Activated CD4-positive, alpha-beta T cell treated with anti-CD3 and anti-CD28 coated beads, Interleukin-10, Interleukin-2, amounts not matched to agents 100 ng/mL and 50 ng/mL, durations not matched to agents 16 hours and 8 hours (primary cell): ENCODE measurements at places on chromosomes 16 and 17.

DNA sequence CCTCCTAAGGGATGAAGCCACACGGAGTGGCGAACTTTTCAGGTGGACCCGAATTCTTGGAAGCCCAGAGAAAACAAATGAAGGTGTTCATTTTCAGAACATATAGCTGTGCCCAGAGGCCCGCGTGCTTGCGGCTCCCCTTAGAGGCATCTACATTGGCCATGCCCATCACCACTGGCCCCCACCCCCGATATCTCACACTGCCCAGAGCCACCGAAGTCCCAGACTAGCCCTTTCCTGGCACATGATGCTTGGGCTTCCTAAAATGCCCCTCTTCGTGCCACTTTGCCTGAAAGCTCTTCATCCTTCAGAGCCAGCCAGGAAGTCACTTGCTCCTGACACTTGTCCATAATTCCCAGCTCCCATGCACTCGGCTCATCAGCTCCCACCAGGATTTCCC, 2.1 kb upstream of the HEXIM1 start:
- DNase-seq: no peak

- no peak for DNase-seq
Measured at GRCh38 chr17:81067391-81067811, 32.5 kb downstream of the BAIAP2 start.

GRCh38 chr17:75834928-75835653, 9.1 kb downstream of the UNC13D start:
- no peak for DNase-seq

- DNase-seq: no peak
Measured at GRCh38 chr16:70638814-70639792, 7.3 kb upstream of the IL34 start.

GRCh38 chr17:49513044-49513395, 17.9 kb downstream of the NGFR start:
- no peak for DNase-seq

DNA sequence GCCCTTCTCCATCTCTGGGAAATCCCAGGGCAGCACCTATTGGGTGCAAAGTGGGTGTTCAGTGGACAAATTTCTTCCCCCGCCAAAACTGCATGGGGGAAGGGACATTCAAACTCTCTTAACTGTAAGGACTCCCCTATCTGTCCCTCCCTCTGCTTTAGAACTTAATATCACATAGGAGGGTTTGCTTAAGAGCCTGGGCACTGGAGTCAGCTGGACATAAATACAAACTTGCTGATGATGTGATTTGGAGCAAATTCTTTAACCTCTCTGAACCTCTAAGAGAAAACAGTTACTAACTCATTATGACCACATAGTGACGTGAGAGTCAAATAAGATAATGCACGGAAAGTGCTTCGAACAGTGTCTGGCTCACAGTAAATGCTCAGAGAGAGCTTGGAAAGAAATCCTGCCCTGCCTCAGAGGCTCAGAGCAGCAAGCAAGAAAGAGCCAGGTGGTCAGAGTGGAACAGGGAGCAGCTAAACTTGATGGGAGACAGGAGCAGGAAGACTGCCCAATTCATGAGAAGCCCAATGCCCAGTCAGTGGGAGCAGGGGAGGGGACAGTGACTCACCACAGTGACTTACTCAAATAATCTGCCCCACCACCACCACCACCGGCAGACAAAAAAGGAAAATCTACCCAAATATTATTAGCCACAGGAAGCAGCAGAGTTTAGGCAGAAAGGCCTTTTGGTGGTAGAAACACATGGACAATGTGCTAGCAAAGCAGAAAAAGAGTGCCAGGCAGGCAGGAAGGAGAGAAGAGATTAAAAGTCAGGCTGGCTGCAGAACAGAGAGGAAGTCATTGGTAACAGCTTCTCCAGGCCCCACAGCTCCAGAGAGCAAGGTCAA, 23.9 kb upstream of the CCL1 start:
- DNase-seq: peak; percentile 54

GRCh38 chr17:29620271-29620670, 2.4 kb downstream of the CORO6 start:
- no peak for DNase-seq

DNA sequence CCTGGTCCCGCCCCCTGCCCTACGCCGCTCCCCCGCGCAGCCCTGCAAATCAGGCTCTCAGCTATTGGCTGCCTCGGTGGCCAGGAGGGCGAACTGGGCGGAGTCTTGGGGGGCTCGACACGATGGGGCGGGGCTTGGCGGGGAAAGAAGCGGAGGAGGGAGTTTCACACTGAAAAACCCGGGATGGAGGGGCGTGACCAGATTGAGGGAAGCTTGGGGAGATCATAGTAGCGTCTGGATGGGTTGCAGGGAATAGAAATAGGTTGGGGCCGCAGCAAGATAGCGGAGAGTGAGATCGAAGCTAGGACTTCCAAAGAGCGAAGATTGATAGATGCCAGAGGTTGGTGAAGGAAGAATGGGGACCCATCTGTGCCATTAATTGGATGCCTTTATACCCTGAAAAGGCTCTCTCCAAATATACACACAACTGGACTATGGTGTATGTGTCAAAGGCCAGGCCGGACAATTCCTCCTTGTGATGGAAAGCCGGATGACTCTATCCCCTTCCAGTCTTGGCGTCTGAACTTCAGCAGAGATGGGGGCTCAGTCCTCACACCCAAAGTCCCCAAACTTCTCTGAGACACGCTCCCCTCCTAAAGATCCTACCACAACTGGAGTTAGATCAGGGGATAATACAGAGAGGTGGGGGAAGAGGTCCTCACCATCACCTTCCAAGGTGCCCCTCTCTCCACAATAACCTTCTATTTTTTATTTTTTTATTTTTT, 376 bp upstream of the STAC2 start:
- no peak for DNase-seq

DNA sequence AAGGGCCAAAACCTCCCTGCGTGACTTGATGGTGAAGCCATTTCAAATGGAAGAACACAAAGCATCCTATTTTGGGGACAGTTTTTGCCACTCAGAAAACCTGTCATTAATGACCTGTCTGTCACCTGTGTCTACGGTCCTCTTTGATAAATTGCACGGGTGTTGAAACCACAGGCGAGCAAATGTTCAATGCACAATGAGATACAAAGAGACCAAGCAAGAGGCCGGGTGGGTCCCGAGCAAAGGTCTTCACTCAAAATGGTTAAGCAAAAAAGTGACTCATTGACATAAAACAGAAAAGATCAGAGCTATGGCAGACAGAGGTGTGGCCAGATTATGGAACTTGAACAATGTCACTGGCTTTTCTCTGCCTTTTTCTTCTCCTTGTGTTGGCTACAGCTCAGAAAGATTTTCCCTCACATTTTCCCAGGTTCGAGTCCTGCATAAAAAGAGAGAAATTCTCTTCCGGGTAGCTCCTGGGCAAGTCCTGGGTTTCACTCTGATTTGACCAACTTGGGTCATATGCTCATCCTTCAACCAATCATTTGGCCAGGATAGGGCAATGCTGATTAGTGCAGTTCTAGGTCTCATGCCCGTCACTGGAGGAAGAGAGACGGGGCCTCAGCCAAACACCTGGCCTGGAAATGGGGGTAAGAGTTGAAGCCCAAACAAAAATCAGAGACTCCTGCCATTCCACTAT, 92.2 kb downstream of the CMC2 start:
- no peak for DNase-seq

DNA sequence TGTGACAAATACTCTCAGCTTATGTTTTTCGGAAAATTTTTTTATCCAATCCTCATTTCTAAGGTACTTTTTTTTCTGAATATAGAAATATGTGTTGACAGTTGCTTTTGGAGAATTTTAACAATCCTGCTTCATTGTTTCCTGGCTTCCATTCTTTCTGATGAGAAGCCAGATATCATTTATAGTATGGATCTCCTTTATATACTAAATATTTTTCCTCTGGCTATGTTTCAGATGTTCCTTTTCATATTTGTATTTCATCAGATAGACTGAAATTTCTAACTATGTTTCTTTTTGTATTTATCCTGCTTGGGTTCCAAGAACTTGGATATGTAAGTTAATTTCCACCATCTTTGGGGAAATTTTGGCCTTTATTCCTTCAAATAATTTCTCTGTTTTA, 138.9 kb upstream of the CDH11 start:
- DNase-seq: no peak

GRCh38 chr17:80195671-80196529, 24.2 kb downstream of the SGSH start:
- DNase-seq: peak; percentile 50

- DNase-seq: no peak
Measured at GRCh38 chr17:78045316-78045715, 83.2 kb downstream of the TMC6 start.

- no peak for DNase-seq
Measured at GRCh38 chr17:63524051-63524450, 893 bp downstream of the KCNH6 start.

DNA sequence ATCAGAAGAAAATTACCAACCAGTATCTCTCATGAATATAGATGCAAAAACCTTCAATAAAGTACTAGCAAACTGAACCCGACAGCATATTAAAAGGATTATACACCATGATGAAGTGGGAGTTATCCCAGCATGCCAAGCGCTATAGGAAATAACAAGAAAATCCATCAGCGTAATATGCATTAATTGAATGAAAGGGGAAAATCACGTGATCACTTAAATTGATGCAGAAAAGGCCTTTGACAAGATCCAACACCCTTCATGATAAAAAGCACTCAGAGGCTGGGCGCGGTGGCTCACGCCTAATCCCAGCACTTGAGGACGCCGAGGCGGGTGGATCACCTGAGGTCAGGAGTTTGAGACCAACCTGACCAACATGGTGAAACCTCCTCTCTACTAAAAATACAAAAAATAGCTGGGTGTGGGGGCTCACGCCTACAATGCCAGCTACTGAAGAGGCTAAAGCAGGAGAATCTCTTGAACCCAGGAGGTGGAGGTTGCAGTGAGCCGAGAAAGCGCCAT, 4.8 kb downstream of the CTRB2 start:
- DNase-seq: no peak

DNA sequence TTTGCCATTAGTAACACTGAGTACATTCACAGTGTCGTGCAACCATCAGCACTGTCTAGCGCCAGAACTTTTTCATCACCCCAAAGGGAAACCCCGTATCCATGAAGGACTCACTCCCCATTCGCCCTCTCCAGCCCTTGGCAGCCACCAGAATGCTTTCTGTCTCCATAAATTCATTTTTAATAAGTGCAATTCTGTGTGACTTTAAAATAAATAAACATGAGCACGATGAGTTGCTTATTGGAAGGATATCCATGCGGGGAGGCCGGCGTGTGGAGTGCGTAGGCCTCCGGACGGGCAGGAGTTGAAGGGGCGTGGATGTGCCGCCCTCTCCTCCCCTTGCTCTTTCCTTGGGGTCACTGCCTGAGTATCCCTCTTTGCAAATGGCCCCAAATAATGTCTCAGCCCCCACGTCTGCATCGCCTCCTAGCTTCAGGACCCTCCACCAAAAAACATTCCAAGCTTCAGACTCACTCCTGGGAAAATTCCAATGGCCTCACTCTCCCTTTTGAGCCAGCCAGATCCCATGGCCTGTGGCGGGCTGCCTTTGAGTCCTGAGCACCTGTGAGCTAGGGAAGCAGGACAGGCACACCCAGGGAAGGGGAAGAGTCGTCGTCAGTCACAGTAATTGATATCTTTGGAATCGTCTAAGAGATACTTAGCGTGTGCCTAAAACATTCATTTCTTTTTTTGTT, 306.3 kb downstream of the SEC14L1 start:
- DNase-seq: no peak

GRCh38 chr16:11138022-11138768, 117.8 kb downstream of the SOCS1 start:
- no peak for DNase-seq

- DNase-seq: no peak
Measured at GRCh38 chr16:84777435-84777834, 42.4 kb upstream of the CRISPLD2 start.

GRCh38 chr17:6546069-6546718, 10.2 kb downstream of the PITPNM3 start:
- peak; percentile 11 for DNase-seq

- peak; percentile 79 for DNase-seq
Measured at GRCh38 chr16:29710227-29711219, 31.5 kb downstream of the QPRT start.

DNA sequence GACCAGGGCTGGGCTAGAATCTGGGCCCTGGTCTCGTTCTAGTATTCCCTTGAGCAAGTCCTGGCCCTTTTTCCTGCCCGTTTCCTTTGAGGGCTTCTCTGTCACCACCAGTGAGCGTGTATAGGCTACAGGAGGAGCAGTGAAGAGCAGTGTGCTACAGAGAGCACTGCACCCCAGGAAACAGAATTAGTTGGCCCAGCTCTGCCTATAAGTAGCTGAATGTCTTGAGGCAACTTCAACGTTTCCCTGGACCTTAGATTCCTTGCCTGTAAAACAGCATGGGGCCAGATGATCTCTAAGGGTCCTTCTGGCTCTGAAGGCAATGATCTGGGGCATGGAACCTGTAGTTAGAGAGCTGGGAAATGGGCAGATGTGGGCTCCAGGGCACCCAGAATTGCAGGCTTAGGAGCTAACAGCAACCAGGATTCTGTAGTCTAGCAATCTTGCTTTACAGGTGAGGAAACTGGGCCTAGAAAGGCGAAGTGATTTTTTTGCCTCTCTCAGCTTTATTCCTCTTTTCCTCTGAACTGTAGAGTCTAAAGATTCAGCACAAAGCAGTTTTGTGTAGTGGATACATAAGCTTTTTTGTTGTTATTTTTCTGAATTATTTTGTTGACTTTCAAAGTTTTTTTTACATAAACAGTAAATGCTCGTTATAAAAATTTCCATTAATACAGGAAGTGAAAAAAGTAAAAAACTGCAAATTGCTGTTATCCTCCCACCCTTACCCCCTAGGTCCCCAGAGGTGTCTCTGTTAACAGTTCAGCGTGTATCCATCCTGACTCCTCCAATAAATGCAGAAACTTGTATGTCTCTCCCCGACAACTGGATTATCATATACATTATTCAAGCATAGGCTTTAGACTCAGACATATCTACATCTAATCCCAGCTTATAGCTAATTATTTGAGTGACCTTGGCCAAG, 1.7 kb upstream of the MYL4 start:
- DNase-seq: no peak

DNA sequence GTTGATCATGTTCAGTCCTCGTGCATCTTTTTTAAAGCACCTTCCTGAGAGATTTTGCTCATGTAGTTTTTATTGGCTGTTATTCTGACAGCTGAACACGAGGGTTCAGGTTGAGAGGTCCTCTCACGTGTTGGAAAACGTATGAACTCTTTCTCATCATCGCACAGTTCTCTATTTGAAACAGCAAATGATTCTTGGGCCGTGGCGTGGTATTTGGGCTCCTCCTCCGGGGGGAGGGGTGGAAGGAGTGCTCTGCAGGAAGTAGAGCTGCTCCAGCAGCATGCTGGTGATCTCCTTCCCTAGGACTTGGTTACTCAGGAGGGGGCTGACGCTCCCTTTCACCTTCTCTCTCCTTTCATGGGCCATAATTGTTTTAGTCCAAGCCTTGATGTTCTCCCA, 70.4 kb downstream of the KSR1 start:
- DNase-seq: peak; percentile 85

- no peak for DNase-seq
Measured at GRCh38 chr16:50588276-50588675, 40.1 kb downstream of the NKD1 start.

- no peak for DNase-seq
Measured at GRCh38 chr16:80167657-80168390, 373.0 kb upstream of the DYNLRB2 start.
